ENCODE measurements at places on chromosomes 3 and 15.
A peak's percentile ranks its signal among the peaks of the same experiment; 100 is the strongest.

- no peak for DNase-seq
These were observed 86.5 kb upstream of the PRR20G start for GRCh38 chr3:127374086-127375010.

- no peak for DNase-seq
These were observed 19.2 kb downstream of the RARB start for GRCh38 chr3:25447285-25447684.

DNA sequence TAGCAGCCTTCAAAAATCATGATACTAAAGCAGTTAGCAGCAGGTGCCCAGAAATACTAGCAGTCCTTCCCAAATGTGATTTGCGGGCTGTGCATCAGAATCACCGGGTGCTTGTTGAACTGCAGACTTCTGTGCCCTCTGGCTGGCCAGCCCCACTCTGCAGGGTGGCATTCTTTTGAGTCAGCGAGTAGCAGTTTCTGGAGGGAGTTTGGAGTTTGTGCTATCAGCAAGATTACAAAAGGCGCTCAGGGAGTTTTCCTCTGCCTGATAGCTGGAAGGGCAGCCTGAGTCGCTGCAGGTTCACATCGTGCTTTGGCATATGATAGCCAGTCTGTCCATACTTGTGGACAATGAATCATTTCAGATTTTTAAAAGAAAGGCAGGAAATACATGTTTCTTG is 57.6 kb downstream of the CLDN11 start:
- no peak for DNase-seq

DNA sequence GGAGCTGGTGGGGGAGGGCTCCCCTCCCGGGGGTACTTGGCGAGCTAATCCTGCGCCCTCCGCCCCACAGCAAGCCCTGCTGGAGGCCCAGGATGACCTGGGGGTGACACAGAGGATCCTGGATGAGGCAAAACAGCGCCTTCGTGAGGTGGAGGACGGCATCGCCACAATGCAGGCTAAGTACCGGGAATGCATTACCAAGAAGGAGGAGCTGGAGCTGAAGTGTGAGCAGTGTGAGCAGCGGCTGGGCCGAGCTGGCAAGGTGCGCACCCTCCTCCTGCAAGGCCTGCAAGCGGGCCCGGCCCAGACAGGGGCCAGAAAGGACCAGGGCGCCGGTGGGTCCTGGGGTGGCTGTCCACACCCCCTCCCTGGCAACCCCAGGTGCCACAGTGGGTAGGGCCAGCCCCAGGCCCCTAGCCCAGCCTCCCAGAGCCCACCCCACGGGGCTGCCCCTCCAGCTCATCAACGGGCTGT is 56.5 kb downstream of the SEMA3G start:
- no peak for DNase-seq

DNA sequence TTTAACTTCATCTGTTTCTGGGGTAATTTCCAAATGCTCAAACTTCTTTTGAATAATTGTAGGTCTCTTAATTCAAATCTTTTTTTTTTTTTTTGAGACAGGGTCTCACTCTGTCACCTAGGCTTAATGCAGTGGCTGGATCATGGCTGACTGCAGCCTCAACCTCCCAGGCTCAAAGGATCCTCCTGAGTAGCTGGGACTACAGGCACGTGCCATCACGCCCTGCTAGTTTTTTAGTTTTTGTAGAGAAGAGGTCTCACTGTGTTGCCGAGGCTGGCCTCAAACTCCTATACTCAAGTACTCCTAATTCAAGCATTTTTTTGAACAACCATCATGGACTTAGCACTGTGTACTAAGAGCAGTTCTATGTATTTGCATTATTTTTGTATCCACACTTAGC is 3.8 kb upstream of the SIAH2 start:
- DNase-seq, result no peak

DNA sequence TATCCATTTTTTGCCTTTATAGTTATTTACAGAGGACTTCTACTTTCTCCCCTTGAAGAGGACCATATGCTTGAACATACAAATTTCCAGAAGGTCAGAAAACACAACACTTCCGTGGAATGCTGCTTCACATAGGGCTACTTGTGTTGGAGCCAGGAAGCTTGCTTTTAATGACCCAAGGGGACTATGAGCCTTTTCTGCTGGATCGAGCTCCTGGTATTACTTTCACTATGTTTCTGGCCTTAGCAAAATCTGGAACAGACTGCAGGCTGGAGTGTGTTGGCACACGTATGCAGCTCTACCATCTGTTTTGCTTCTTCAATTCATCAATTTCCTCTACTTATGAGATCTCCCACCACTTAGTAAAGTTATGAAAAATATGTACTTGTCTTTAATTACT is 69.3 kb upstream of the CBLB start:
- DNase-seq, result no peak

DNA sequence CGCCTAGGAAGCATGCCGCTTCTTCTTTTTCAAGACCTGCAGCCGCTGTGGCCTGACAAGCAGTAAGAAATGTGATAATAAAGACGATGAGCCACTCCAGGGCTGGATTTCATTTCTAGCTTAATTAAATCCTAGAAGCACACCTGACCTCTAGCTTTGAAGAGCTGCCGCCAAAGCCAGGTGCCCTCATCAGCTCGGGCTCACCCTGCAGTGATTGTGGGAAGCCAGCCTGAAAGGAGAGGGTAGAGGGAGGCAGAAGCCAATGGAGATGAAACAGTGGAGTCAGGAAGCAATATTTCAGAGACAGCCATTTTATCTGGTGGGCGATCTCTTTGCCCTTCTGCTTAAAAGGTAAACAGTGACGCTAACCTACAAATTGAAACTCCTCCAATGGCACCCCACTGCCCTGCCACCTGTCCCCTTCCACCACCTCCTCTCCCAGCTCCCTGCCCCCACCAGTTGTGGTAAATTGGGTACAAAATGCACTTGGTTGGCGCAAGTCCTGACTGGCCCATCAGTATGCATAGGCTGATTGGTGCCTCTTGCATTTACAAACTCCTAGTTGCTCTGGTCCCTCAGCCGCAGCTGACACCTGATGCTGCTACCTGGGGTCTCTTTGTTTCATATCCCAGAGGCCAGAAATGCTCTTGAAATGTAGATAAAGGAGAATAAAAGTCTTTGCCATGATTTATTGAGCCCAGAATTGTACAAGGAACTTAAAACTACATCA is 385.3 kb downstream of the PDCD6IP start:
- no peak for DNase-seq

DNA sequence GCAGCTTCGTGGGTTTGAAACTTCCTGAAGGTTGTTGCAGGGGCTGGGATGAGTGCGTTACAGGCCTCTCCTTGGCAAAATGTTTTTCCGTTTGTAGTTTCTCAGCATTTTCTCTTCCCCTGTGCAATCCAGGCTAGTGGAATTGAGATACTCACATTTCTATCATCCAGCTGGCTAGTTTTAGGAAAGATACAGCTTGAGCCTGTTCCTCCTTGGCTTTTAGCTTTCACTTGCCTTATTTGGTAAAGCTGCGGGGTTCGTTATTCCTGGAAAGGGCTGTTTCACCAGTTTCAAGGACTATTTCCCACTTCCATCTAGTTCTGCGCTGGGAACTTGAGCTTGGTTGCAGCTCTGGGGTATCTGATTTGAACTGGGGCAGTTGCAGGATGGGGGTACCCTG is 90.3 kb downstream of the ITPR1 start:
- DNase-seq, result no peak

DNA sequence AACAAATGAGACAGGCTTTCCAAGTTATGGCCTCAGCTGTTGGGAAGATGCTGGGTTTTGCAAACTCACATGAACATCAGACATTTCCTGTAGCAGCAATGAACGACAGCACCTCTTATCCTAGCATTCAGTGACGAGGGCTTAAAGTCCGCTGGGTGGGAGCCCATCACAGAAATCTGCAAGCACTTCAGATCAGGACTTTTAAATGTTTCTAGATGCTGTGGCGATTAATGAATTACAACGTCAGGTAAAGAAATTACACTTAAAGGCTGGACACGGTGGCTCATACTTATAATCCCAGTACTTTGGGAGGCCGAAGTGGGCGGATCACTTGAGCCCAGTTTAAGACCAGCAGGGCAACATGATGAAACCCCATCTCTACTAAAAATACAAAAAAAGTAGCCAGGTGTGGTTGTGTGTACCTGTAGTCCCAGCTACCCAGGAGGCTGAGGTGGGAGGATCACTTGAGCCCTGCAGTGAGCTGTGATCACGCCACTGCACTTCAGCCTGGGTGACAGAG is 3.9 kb downstream of the AEN start:
- DNase-seq, result no peak

- peak; percentile 45 for DNase-seq
These were observed 8.8 kb upstream of the CPOX start for GRCh38 chr3:98602078-98602678.

GRCh38 chr3:81846988-81847387 is 85.5 kb upstream of the GBE1 start:
- no peak for DNase-seq

GRCh38 chr3:107431246-107432012 is 54.2 kb downstream of the CCDC54 start:
- DNase-seq, result no peak

- DNase-seq, result no peak
These were observed 22.7 kb downstream of the XXYLT1 start for GRCh38 chr3:195248281-195248680.

DNA sequence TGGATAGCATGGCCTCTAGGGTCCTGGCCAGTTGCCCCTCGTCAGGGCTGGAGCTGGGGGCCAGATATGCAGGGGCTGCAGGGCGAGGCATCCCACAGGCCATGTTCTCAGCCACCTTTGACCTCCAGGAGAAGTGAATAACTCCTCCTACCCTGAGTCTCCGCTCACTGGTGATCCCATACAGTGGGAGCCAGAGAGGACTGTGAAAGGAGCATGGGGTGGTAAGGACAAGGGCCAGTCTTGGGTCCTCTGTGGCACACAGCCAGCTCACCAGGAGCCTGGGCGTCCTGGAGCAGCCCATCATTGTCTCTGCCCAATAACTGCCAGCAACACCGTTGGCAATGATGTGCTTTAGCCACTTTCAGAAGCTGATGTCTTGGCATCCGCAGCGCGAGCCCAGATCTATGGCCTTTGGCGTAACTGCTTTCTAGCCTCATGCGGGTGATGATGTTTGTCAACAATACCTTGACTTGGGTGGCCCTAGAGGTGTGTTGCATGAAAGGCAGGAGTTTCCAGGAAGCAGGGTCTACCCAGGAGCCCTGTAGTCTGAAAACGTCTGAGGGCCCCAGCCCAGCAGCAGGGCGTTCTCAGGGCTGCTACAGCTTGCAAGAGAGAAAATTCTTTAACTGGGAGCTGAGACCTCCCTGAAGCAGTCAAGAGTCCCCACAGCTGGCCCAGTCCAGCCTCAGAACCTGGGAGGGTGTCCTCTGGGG is 61.1 kb upstream of the IQSEC1 start:
- no peak for DNase-seq
